ENCODE measurements at places on chromosomes 5 and 9.

DNA sequence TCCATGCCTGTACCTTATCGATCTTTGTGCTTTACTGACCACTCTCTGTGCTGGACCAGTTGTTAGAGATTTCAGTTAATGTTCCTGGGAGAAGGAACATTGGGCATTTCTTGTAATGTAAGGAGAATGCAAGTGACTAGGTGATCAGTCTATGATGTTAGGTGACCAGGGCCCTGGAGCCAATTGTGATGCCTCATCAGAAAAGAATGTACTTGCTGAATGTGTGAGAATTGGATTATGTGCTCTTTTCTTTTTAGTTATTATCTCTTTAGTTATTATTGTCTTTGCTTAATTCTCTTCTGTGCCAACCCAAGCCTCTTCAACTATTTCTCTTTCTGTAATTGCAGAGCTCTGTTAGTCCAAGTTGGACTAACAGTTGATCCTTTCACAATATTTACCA is 92.9 kb downstream of the LRRC70 start:
- no peak for DNase-seq

DNA sequence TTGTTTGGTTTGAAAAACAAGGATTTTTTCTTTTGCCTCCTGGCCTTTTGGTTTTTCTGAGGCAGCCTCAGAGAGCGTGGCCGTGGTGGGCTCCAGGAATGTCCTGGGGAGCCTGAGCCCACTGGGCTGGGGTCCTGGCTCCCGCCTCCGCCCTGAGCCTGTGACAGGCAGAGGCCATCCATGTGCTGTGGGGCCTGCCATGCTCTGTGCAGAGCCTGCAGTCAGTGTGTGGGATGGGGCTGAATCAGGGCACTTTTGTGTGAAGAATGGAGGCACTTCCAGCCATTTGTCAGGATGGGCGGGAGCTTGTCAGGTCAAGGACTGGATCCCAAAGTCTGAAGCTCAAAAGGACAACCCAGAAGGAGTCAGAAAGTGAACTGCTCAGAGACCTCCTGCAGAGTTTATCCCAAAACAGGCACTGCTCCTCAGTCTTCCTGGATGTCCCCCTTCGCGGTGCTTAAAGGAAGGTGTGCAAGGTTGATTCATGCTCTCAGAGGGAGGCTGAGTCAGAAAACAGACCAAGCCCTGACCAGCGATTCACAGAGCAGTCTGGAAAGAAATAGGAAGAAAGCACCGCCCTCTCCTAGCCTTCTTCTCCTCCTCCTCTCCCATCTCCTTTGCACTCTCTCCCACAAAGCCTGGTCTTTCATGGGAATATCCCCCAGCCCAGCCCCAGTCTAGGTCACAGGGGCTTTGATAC is 53.2 kb downstream of the MVB12B start:
- no peak for DNase-seq

DNA sequence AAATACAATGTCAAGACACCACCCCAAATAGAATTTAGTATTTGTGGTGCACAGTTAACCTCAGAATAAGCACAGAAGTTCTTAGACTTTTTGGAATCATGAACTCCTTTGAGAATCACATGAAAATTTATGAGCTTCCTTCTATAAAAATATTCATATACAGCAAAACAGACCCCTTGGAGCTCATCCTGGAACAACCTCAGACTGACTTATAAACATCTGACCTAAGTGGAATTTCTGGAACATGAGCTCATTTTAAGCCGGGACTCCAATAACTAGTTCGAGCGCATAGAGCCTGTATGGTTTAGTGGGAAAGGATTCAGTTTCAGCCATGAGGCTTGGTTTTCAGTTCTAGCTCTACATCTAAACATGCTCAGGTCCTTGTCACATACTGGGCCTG is 192.3 kb downstream of the DEPDC1B start:
- no peak for DNase-seq

GRCh38 chr5:102627315-102627714 is 127.8 kb upstream of the PAM start:
- DNase-seq, result no peak

DNA sequence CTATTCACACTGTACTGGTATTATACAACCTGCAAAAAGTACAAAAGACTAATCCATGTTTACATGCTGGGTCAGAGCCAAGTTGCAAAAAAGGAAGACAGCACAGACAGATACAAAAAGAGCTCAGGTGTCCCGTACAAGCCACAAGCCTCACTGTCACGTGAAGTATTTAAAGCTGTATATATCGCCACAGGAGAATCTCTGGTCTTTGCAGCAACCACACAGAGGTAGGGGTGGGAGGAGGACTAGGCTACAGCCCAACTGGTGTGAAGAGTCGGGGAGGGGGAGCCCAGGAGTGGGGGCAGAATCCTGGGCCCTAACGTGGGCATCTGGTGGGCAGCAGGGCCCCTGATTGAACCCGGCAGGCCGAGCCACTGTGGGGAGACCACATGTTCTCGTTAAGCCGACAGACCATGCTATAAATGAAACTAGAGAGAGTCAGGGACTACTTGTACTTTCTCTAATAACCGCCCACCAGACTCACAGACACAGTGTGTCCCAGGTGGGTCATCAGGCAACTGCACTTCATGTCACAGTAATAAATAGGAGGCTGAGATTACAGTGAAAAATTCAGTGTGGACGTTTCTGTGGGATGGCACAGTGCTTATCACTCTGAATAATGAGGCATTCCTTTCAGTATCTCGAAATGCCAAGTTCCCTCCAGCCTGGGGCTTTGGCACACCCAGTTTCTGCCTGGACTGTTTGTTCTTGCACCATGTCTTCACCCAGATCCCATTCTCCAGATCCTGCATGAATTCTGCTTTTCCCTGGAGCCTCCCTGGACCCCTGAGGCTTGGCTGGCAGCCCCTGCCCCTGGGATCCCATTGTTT is 79.3 kb upstream of the SH3PXD2B start:
- DNase-seq, result no peak

DNA sequence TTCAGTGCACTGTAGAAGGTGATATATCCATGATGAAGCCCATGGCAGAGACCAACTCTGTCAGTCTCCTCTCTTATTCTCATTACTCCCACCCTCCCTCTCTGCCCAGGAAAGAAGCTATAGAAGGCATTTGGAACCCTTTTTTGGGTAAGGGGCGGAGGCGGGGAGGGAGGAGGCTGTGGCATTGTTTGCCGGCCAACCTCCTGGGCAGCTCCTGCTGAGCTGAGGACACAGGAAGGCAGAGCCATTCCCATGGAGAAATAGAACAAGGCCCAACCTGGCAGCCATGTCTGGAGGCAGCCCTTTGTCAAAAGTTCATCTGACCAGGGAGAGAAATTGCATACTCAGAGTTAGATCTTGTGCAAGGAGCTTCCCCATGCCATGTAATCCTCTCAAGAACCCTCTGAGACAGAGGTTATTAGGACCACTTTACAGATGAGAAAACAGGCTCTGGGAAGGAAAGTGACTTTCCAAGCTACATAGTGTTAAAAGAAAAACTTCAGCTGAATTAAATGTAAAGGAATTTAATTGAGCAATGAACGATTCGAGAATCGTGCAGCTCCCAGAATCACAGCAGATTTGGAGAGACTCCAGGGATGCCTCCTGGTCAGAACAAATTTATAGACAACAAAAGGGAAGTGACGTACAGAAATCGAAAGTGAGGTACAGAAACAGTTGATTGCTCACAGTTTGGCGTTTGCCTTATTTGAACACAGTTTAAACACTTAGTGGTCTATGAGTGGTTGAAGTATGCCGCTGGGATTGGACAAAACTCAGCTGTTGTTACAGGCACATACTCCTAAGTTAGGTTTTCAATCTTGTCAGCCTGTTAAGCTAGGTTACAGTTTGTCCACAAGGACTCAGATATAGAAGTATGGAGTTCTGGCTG is 158.6 kb downstream of the MELK start:
- DNase-seq, result no peak

- peak; percentile 77 for DNase-seq
Measured at GRCh38 chr5:170681013-170681433, 102.5 kb upstream of the GABRP start.

GRCh38 chr5:133354323-133355185 is 257.8 kb downstream of the FSTL4 start:
- peak; percentile 33 for DNase-seq

DNA sequence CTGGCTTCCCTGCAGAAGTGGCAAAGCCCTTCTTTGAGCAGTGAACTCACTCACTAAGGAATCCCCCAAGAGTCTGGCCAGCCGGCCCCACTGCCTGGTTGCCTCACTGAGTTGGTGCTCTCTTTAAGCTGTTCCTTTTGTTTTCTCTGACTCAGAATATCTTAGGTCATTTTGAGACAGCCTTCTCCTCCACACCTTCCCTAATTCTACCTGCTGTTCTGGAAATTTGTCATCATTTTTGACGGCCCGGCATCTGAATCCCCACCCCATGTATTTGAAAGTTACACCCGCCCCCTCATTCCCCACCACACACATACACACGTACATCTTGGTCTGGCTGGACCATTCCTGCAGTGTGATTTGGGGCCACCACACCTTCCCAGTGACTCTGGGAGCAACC is 41.8 kb downstream of the FGF1 start:
- no peak for DNase-seq

- no peak for DNase-seq
Measured at GRCh38 chr9:4815381-4815956, 22.7 kb downstream of the RCL1 start.

- no peak for DNase-seq
Measured at GRCh38 chr5:66923457-66923856, 273.1 kb downstream of the CD180 start.

GRCh38 chr9:70352356-70352755 is 62.1 kb downstream of the KLF9 start:
- no peak for DNase-seq

DNA sequence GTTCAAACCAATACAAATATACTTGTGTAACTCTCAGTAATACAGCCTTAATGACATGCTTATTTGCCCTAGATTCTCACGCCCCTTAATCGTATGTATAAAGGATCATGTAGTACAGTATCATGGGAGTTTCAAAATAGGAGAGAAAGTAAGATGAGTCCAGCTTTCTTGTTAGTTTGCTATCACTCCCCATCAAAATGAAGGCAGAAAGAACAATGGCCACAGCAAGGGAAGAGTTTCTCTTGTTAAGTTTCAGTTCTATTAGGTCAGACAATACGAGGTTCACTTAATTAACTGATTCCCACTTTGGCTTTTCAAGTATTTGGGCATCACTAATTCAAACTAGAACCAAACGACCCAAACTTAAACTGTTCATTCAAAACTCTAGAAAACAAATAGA is 55.4 kb downstream of the CDC14B start:
- no peak for DNase-seq

GRCh38 chr9:6153425-6153824 is 62.2 kb upstream of the IL33 start:
- DNase-seq, result no peak

GRCh38 chr5:81794226-81794625 is 43.3 kb upstream of the SSBP2 start:
- no peak for DNase-seq

DNA sequence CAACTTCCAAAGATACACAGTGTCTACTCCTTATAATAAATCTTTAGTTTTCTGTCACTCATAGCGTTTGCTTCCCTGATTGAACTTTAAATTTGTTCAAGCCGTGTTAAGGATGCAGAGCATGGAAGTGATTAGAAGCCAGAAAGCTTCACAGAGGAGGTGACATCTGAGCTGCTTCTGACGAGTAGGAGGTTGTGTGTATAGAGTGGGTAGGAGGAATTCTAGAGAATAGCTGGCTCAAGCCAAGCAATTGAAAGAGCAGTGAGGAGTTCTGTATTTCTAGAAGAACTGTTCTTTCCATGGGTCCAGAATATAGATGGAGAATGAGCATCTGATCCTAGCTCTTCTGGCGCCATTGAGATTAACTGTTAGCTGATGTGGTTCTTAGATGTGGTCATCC is 6.0 kb downstream of the NUDT2 start:
- no peak for DNase-seq

DNA sequence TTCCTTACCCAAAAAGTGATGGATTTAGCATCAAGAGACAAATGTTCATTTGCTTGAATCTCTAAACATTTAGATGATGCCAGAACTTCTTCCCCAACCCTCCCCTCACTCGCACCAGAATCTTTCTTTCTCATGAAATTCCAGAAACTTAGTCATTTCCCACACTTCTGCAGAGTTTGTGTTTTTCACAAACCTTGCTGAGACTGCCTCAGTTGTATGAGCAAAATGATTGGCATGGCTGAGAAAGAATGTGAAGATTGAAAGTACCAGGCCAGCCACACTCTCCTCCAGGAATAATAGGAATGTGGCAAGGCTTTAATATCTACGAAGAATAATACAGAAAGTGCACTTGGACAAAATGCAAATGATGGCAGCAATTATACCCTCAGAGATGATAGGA is 428.3 kb upstream of the CDH6 start:
- no peak for DNase-seq

GRCh38 chr9:34555002-34555348 is 32.2 kb upstream of the ENHO start:
- DNase-seq, result no peak

GRCh38 chr9:73981405-73981804 is 515.7 kb upstream of the RORB start:
- DNase-seq, result no peak

DNA sequence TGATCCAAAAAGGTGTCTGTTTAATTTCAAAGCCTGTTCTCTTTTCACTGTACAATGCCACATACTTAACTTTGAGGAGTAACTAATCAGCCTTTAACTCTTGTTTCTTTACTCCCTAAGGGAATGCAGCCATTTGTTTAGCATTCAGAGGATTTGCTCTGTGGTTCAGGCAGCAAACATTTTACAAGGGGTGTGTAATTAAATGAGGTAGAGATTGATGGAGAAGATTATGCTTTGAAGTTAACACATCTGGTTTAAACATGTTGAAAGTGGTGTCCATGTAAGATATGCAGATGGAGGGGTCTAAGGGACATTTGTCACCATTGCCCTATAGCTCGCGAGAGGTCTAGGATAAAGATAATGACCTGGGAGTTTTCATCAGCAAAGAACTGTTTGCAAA is 41.9 kb downstream of the TMEM215 start:
- no peak for DNase-seq

- no peak for DNase-seq
Measured at GRCh38 chr9:133786371-133786753, 48.2 kb upstream of the SARDH start.

DNA sequence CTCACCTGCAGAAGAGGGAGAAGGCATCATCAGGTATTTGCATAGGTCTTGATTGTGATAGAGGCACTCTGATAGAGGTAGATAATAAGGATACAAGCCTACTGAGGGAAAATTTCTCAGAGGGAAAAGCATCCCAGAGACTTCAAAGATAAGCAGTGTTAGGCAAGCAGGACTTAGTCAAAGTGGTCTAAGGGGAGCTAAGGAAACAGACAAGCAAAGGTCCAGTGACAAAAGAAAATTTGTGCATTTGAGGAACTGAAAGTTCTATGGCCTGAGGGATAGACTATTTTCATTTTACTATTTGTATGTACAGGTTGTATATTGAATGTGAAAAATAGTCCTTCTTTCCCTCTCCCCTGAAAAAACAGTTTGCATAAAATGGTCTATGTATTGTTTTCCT is 27.4 kb downstream of the OXCT1 start:
- no peak for DNase-seq

GRCh38 chr5:164319161-164319560 is 813.7 kb downstream of the MAT2B start:
- DNase-seq, result no peak

DNA sequence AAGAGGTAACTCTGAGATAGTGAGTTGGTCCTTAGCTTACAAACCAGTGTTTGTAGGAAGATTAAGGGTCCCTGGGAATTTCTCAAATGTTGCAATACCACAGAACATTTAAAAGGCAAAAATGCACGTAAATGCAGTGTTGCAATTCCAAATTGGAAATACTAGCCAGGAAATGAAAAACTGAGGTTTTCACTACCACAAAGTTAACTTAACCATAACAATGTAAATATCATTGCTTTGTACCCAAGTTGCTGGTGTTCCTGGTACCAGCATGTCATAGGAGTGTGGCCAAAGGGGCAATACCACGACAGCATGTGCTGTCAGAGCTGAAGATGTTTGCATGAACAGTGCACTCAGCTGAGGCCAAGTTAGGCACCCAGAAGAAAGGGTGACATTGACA is 382.9 kb downstream of the GLIS3 start:
- DNase-seq, result no peak
